ENCODE measurements at places on chromosomes 4 and X.

- DNase-seq = no peak
Observed at GRCh38 chrX:150616179-150616862, 47.9 kb downstream of the MTM1 start.

DNA sequence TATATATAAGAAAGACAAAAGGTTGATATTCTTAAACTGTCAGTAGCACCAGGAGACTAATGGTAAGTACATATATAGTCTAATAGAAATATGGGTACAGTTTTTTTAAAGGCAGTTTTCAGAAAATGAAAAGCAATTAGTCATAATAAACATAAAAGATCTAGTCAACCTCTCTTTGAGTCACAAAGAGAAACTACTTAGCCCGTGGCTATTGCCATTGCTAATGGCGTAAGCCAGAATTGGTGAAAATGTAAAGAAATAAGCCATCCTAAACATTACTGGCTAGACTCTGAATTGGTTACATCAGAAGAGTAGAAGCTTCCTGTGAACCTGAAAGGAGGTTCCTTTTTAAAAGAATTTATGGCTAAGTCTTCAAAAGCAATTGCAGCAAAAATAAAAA, 668.7 kb upstream of the CPEB2 start:
- DNase-seq = no peak

DNA sequence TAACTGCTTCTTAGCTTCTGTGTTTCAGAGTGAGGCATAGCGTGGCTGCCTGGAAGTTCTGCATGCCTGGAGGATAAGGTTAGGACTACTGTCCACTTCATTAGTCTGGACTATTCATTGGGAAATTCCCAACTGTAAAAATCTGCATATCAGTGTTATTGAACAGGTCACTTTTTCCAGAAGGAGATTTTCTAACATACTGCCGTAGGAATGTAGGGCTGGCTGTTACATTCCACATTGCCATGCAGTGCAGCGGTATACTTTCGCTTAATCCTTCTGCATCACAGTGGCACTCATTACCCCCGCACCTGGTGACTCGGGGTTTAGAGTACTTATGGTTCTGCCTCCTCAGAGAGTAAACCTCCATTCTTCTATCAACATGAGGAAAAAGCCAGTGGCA, 104.6 kb downstream of the NPFFR2 start:
- DNase-seq = no peak

- no peak for DNase-seq
Observed at GRCh38 chr4:82560853-82561785, 669 bp downstream of the TMEM150C start.

DNA sequence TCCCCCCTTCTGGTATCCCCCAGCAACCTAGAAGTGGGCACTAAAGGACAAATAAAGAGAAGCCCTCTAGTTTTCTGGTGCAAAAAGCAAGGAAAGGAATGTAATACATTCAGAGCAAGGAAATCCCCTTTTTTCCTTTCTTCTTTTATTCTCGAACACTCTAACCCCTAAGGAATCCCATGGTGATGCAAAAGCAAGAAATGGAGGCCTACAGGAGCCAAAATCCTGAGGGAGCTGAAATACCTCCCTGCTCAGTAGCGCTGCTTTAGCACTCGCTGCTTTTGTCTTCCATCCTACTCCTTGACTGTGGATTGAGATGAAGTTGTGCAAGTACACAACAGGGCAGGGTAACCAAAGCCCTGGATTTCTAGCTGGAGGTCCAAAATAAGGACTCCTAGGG, 251.0 kb downstream of the PRDM5 start:
- no peak for DNase-seq

GRCh38 chr4:128868758-128869157, 59.3 kb downstream of the JADE1 start:
- DNase-seq = no peak

DNA sequence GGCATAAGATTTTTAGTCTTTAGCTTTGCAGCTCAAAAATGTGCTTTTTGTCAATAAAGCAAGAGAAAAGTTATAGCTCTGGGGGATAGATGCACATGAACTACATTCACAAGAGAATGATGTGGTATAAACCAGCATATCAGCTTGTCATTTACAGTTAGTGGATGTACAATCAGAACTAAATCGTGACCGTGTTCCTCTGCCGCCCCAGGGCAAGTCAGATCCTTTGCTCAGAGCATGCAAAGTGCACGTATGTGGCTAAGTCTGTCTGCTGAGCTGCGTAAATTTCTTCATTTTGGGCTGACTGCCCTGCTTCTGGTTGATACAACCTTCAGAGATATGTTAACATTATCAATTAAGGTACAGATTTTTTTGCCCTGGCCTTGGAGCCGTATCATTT, 9.3 kb downstream of the PGM2 start:
- DNase-seq = no peak

GRCh38 chr4:79575709-79576428, 167.8 kb upstream of the GK2 start:
- DNase-seq = no peak

GRCh38 chr4:5882947-5883346, 9.9 kb downstream of the CRMP1 start:
- no peak for DNase-seq

DNA sequence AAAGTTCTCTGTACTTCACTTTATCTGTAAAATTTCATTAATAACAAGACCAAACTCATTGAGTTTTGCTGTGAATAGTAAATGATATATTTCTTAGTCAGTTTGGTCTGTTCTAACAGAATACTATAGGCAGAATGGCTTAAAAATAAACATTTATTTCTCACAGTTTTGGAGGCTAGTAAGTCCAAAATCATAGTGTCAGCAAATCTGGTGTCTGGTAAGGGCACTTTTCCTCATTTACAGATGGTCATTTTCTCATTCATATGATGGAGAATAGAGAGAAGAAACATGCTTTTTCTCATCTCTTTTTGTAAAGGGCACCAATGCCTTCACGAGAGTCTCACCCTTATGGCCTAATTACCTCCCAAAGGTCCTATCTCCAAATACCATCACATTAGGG, 415.1 kb downstream of the FAM133A start:
- DNase-seq = no peak

DNA sequence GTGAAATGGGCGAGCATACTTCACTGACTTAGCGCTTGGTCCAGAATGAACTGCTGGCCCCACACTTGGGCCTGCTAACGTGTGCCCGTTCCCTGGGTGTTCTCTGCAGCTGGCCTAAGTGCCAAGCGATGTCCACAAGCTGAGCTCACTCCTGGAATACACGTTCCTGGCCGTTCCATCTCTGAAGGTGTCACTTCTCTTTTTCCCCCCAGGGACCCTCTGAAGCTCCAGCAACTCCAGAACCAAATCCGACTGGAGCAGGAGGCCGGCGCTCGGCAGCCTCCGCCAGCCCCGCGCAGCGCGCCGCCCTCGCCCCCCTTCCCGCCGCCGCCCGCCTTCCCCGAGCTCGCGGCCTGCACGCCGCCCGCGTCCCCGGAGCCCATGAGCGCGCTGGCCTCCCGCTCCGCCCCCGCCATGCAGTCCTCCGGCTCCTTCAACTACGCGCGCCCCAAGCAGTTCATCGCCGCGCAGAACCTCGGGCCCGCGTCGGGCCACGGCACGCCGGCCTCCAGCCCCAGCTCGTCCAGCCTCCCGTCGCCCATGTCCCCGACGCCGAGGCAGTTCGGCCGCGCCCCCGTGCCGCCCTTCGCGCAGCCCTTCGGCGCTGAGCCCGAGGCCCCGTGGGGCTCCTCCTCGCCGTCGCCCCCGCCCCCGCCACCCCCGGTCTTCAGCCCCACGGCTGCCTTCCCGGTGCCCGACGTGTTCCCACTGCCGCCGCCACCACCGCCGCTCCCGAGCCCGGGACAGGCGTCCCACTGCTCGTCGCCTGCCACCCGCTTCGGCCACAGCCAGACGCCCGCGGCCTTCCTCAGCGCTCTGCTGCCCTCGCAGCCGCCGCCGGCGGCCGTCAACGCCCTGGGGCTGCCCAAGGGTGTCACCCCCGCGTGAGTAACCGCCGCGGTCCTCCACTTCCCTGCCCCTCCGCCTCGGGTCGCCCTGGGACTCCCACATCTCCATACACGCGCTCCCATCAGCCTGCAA, 132.3 kb downstream of the CBR4 start:
- DNase-seq = no peak

GRCh38 chr4:44629280-44629866, 22.1 kb downstream of the YIPF7 start:
- DNase-seq = peak; percentile 1

All from AG04450 (cell line).